ENCODE measurements at places on chromosomes 7 and 10. TPM values are rescaled to one million over a fixed set of nuclear protein-coding genes. Genes with fewer than 3 reads are reported as not detected.

- DNase-seq = no peak
Measured at GRCh38 chr7:39410582-39410981, 155.6 kb upstream of the YAE1 start.

FAM25C gene
- total RNA-seq = not detected

- DNase-seq = no peak
Measured at GRCh38 chr10:47317251-47317650, 5.0 kb upstream of the GDF2 start.

DNA sequence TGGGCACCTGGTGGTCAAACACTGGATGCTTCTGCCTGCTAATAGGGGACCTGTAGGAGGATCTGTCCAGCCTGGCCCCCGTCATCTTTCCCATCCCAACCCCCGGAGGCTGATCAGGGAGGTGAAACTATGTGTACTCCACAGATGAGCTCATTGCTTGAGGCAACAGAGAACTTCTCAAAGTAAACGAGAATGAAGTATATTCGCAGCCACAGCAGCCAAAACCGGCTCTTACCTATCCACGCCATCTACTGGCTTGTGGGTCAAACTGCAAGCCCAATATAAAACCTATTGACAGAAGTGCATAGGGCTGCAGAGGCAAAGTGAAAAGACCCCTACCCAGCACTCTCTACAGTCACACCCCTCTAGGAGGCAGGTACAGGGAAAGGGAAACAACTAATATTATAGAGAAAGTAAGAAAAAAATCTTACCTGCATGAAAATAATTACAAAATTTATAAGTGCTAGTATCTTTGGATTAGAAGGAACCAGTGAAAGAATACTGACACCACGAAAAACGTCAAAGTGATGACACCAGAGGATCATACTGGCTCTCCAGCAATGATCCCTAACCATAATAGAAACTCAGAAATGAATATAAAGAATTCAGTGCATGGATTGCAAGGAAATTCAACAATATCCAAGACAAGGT lies 973.5 kb downstream of the ANKRD7 start:
- DNase-seq = no peak

DNA sequence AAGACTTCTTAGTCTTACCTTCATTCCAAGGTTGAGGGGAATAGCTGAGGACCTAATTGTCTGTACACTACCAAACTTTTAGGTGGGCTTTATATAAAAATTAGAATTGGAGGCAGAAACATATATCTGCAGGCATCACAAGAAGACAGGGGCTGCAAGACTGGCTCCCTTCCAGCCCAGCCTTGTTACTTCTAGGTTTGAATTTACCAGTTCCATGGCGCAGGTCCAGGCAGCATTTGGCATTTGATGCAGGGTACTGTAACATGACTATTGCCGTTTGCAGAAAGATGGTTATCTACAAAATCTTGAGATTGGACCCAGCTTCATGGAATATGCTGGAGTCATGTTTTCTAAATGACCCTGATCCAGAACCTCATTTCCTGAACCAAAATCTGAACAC lies 105.4 kb upstream of the RHOBTB1 start:
- DNase-seq = no peak

DNA sequence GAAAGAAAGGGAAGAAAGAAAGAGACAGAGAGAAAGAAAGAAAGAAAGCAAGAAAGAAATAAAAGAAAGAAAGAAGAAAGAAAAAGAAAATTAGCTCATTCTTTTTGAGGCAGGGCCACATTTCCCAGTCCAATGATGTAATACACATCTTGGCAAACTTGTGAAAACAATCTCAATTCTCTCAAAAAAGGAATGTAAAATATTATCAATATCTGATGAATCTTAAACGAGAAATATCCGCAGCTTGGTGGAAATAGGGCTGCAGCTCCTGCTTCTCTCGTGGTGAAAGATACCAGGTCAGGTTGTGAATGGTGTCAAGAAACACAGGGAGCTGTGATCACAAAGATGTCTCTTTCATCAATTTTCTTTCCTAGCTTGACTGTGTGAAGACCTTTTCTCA lies 739.6 kb upstream of the NRP1 start:
- no peak for DNase-seq

GRCh38 chr10:132382231-132382922 lies 14.6 kb upstream of the PWWP2B start:
- no peak for DNase-seq

DNA sequence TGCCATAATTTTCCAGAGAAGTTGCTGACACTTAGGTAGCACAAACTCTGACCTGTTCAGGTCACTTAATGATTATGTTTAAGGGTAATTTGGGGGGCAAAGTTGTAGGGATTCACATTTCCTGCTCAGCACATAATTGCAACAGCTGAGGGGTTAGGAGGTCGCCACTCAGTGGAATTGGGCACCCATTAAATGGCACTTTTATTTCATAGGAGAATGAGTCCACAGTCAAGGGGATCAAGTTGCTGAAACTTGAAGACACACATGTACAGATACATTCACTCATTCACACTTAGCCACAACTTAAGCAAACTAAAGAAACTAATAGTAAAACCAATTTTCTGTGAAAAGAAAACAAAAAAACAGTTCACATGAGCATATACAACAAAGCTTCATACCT lies 1.5 kb downstream of the PCDH15 start:
- no peak for DNase-seq

GRCh38 chr10:70840836-70841235 lies 25.1 kb downstream of the SGPL1 start:
- no peak for DNase-seq

- no peak for DNase-seq
Measured at GRCh38 chr10:123027861-123028260, 19.1 kb downstream of the ACADSB start.

CDC14C gene
- not detected for total RNA-seq

GRCh38 chr7:96407427-96407826 lies 85.5 kb upstream of the SLC25A13 start:
- DNase-seq = no peak

DNA sequence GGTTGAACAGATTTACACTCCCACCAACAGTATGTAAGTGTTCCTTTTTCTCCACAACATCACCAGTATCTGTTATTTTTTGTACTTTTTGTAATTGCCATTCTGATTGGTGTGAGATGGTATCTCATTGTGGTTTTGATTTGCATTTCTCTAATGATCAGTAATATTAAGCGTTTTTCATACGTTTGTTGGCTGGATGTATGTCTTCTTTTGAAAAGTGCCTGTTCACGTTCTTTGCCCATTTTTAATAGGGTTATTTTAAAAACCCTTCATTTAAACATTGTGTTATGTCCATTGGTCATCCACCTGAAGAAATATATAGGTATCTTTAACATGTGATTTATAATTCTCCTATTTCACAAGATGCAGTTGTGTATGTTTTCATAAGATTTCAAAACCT lies 291.3 kb downstream of the SEMA3D start:
- DNase-seq = no peak

ADARB2 gene
- 0.05 TPM for total RNA-seq

DNA sequence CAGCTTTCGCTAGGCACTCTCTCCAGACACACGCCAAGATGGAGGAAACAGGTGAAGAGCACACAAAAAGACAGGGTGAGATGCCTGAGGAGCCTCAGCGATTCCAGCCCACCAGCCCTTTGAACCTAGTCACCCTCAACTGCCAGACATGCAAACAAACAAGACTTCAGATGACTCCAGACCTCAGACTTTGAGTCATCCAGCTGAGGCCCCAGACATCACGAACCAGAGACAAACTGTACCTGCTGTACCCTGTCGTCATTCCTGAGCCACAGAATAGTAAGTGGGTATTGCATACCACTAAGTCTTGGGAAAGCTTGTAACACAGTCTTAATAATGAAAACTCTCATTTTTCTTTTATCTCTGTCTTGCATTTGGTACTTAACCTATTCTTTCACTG lies 126.6 kb upstream of the LSM8 start:
- DNase-seq = no peak

NXPH1 gene
- not detected for total RNA-seq

GOLGA7B gene
- 0.26 TPM for total RNA-seq

TSPAN33 gene
- total RNA-seq = 9.5 TPM

- no peak for DNase-seq
Measured at GRCh38 chr10:131679926-131680325, 220.9 kb upstream of the PPP2R2D start.

- DNase-seq = no peak
Measured at GRCh38 chr7:31926991-31927584, 143.1 kb downstream of the PDE1C start.

DNA sequence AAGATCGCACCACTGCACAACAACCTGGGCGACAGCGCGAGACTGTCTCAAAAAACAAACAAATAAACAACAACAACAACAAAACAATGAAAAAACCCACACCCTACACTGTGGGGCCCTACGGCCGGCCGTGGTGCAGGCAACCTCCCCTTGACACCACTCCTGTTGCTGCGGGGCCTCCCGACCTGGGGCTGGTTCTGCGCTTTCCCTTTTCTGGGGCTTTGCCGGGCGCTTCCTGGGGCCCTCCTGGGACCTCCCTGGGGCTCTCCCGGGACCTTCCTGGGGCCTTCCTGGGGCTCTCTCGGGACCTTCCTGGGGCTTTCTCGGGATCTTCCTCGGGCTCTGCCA lies 46.6 kb downstream of the INSIG1 start:
- no peak for DNase-seq

DNA sequence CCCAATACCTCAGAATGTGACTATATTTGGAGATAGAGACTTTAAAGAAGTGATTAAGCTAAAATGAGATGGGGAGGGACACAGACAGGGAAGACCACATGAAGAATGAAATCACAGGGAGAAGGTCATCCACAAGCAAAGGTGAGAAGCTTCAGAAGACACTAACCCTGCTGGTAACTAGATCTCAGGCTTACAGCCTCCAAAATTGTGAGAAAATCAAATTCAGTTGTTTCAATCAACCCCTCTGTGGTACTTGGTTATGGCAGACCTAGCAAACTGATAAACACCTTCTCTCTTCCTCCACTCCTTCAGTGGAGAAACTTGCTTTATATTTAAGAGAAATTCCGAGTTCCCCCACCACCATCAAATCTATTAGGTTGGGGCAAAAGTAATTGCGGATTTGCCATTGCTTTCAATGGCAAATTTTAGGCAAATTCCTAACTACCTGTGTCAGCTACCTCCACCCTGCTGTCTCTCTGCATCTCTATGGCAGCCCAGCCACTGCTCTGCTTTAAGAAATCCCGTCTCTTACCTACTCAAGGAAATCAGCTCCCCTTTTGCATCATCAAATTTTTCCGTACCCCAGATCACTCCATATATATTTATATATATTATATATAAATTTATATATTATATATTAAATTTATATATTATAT lies 38.2 kb downstream of the SEMA3E start:
- no peak for DNase-seq

DNA sequence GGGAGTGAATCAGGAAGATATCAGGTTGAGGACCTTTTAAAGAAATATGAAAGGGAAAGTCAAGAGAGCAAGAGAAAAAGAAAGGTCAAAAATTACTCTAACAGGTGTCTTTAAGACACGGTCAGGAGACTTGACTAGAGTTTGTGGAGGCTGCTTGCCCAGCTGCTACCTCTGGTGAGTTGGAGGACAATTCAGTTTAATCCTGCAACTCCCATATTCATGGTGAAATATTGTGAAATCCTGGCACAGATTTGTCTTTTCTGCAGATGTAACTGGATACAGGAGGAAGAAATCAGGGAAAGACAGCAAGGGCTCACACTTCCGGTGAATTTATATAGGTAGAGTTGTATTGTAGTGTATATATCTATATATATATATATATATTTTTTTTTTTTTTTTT lies 93.5 kb downstream of the AKAP9 start:
- no peak for DNase-seq
